ENCODE measurements at places on chromosomes 6 and 20. TPM values are rescaled to one million over a fixed set of nuclear protein-coding genes. Genes with fewer than 3 reads are reported as not detected.

Gene HIVEP1
- 14.0 TPM for total RNA-seq

Gene METTL24
- total RNA-seq, result not detected

Gene CLPSL2
- not detected for total RNA-seq

Gene CST1
- total RNA-seq, result not detected

Gene MUC22
- total RNA-seq, result not detected

Gene GABRR2
- total RNA-seq, result not detected

Gene C6orf15
- 0.16 TPM for total RNA-seq

Gene NRSN1
- total RNA-seq, result not detected

Gene B3GALT4
- total RNA-seq, result 2.2 TPM

Gene TMEM200A
- total RNA-seq, result 18.9 TPM

Gene MYB
- total RNA-seq, result not detected

Gene CGA
- total RNA-seq, result not detected

Gene UCKL1
- total RNA-seq, result 21.4 TPM

Gene ZBTB2
- 8.9 TPM for total RNA-seq

Gene BPIFA1
- total RNA-seq, result not detected

Gene CDSN
- total RNA-seq, result 1.7 TPM

Gene CLVS2
- not detected for total RNA-seq

Gene TRMT6
- 13.4 TPM for total RNA-seq

Gene TGM2
- total RNA-seq, result 31.0 TPM

Gene BNIP5
- total RNA-seq, result not detected

Gene ANKRD66
- total RNA-seq, result not detected

Gene FAM162B
- 0.08 TPM for total RNA-seq

Gene BHLHE23
- not detected for total RNA-seq

Gene MRAP2
- 0.08 TPM for total RNA-seq

Gene BACH2
- 3.7 TPM for total RNA-seq

Gene CSTF1
- 35.5 TPM for total RNA-seq

Gene CNBD2
- total RNA-seq, result 2.2 TPM

Gene LAMA2
- 0.30 TPM for total RNA-seq

Gene ZSCAN23
- total RNA-seq, result 0.87 TPM

Gene FLOT1
- total RNA-seq, result 26.1 TPM

Gene HSPA12B
- total RNA-seq, result not detected

Gene PTCRA
- not detected for total RNA-seq

Gene GJA10
- not detected for total RNA-seq

Gene PDYN
- total RNA-seq, result not detected

Gene ACOT13
- 14.5 TPM for total RNA-seq

Gene BPIFB2
- not detected for total RNA-seq
